Gastroesophageal sphincter (tissue), 4 donors: ENCODE measurements at places on chromosomes 7 and 10. TPM values are rescaled to one million over a fixed set of nuclear protein-coding genes. Genes with fewer than 3 reads are reported as not detected.

DNA sequence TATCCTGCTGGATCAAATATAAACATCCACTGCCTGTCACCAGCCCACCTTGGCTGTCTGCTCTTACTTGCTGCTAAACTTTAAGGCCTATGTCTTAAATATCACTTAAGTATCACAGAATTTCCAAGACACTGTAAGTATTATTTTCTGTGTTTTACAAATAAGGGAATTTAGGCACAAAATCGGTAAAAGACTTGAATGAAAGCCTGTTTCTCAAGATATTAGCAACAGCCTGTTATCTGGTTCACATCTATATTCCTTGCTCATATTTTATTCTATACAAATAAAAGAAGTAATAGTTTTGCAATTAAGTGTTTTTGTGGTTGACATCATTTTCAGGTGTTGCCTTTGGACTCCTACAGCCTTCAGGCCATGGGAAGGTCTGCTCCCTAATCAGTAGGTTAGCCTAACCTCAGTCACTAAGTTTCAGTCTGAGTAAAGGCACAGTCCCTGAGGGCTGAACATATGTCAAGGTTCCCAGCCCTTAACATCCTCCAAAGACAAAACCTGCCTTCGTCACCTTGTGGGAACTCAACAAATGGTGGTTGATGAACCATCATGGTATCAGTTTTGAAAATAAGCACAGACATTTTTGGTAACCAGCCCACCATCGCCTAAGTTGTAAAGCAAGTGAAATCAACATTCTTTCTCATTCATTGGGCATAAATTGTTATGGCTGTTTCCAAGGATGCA, 127.1 kb downstream of the CREB5 start:
- no peak for ATAC-seq

DNA sequence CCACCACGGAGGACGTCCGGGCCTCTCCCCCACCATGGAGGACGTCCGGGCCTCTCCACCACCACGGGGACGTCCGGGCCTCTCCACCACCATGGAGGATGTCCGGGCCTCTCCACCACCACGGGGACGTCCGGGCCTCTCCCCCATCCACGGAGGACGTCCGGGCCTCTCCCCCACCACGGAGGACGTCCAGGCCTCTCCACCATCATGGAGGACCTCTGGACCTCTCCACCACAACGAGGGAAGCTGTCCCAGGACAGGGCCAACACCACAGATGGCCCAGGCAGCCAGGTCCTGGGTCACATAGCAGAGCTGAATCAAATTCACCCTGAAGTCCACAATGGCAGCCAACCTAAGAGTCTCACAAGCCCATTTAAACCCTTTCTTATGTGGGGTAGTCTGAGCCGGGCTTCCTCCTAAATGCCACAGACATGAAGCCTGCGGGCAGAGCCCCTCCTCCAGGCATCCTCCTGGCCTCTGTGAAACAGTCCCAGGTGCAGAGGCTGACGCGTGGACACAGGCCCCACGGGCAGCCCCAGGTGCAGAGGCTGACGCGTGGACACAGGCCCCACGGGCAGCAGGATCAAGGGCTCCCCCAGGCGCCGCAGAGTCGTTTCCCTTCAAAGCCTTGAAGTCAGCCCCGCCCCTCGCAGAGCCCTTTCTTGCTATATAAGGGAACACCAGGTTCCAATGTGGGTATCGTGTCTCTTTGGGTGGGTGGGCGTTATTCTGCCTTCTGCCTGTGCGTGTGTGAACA, 47.0 kb downstream of the FOXL3 start:
- no peak for ATAC-seq

GRCh38 chr10:12397941-12398340, 48.6 kb downstream of the CAMK1D start:
- no peak for ATAC-seq

DNA sequence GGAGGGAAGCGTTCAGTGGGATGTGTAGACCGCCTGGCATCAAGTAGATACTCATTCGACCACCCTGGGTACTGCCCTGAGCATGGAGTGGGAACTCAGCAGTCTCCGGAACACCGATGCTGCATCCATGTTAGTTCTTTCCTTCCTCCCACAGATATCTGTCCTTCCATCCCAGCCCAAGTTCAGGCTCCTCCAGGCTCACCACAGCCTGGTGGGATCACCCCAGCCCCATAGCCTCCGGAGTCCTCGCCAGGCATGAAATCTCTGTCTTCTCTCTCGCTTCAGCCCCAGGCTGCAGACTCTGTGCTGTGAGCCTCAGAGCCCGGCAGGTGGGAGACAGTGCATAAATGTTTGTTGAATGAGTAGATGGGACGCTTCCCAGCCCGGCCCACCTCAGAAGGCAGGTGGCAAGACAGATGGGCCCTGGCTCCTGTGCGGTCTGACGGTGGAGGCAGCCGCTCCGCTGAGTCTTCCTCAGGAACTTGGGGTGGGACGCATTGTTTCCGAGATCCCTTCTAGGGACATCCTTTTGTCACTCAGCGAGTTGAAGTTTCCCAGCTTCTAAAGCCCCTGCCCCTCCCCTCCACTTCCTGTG, 42.9 kb downstream of the ELFN1 start:
- no peak for ATAC-seq

- ATAC-seq: no peak
Observed at GRCh38 chr7:158075633-158076001, 512.0 kb downstream of the PTPRN2 start.

DNA sequence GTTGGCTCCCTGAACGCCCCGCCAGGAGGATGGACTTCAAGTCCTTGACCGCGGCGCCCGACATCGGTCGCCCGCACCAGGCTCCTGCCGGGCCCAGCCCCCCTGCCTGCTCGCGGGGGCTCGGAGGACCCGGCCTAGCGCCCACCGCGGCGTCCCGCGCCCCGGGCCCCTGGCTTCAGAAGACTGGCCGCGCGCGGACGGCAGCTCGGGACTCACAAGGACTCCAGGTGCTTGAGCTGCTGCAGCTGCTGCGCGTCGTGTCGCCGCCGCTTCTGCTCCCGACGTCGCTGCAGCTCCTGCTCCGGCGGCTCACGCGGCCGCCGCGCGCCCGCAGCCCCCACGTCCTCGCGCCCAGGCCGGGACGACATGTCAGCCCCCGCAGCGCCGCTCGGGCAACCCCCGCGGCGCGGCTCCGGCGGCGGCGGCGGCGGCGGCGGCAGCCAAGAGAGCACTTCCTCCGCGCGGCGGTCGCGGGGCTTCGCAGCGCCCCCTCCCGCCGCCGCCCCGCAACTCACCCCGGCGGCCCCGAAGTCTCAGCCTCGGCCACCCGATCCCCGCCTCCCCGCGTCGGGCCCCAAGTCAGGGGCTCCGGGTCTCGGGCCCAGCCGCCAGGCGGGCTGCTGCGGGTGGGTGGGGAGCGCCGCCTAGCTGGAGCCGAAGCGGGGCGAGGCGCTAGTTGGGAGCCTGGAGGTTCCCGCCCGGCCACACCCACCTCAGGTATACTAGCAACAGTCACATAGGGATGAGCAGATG, at the start of gene RP9:
RP9 (minus strand) TSS at position 400 of the 753 bp plus-strand sequence; CDS start at position 368, 32 bp downstream.
- peak; percentile 90 for ATAC-seq

DNA sequence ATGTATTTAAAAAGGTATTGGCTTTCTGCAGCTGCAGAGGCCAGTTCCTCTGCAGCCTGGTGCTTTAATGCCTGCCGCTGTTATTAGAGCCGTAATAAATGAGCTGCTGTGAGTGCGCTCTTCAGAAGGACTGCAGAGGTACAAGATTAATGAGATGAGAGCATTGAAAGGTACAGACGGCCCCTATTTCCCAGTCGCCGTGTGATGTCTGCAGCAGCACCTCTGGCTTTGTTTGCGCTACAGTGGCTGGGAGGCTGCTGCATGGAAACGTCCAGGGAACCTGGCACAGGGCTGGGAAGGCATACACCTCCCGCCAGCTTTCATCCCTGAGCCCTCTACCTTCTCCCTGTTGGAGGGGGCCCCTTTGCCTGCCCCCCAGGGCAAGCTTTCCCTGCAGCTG, 383.8 kb upstream of the ZMIZ1 start:
- no peak for ATAC-seq

DNA sequence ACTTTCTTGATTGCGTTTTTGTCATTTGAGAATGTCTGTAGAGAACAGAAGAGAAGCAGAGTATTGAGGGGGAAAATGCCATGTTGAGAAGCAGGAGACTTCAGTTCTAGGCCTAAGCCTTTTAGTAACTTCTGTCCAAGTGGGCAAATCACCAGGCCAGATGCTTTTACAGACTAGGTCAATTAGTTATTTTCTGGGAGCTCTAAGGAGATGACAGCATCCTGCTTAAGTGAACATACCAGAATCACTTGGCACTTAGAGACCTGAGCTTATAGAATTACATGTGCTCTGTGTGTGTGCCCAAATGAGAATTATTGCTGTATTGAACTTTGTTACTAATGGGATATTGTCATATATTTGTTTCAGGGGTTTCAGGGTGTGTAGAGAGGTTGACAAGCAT, 24.0 kb downstream of the AGK start:
- no peak for ATAC-seq

GRCh38 chr7:26681819-26682418, 182.5 kb downstream of the SKAP2 start:
- no peak for ATAC-seq

DNA sequence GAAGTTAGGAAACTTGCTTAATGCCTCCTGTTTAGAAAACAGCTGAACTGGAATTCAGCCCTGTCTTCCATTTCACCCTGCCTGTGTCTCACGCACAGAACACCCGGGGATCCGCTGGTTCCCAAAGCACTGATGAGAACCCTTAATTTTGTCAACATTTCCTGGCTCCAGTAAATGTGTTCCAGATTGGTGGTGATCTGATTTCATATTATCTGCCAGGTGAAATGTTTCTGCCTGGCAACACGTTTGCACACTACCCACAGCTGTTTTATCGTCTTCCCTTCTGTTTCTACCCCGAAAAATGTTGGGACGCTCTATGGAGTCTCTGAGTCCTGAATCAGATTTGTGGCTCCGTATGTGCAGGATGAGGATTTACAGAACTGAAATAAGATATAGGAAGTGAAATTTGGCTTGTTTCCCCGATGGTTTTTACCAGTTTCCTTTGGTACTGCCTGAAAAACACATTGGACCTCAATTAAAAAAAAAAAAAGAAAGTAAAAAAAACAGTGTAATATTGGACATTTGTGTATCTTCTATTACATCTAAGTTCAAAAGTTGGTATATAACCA, 29.0 kb downstream of the MRC1 start:
- no peak for ATAC-seq

DNA sequence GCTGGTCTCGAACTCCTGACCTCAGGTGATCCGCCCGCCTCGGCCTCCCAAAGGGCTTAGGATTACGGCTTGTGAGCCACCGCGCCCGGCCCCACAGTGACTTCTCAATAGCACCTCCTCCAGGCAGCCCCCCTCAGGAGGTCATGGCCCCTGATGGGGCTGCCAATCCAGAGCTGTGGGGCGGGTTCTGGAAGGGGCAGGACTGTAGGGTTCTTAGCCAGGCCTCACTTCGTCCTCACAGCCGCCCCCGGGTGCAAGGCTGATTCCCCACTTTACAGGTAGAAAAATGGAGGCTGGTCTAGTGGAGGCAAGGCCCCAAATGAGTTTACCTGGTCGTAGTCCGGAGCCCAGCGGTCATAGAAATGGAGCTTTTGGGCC, 638 bp downstream of the METTL27 start:
- peak; percentile 5 for ATAC-seq

DNA sequence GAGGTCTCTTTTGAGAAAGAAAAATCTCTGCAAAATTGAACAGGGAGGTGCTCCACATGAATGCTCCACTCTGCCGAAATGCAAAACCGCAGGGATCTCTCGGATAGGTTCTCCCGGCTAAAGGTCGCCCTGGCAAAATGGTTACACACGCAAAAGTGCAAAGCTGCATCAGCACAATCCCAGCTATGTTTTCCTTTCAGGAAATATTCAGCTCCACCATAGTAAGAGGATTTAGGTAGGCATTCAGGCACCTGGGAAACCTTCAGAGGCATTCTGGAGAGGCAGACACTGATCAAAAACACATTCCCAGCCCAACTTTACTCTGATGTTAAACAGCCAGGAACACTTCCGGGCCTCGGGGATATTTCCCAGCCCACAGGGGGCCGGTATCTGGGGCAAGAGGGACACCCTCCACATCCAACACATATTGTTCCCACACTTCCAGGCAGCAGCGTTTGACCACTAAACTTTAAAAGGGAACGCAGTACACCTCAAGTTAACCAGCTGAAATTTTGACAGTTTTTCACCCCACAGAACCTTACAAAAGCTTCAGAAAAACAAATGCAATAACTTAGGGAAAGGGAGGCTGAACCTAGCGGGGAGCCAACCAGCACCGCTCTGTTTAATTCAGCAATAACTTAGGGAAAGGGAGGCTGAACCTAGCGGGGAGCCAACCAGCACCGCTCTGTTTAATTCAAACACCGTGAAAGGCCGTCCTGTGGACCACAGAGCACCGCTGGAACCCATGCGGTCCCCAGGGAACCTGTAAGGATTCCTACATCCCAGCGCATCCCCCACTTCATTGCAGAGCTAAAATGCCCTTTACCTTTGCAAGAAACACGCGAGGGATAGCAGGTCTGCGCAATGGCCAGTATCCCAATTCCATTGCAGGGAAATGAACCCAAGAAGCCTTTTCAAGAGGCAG, 45.9 kb downstream of the TNS3 start:
- ATAC-seq: no peak

- no peak for ATAC-seq
Observed at GRCh38 chr7:44787762-44788161, 8.7 kb upstream of the PPIA start.

MAGI2 gene
- 24.9 TPM for total RNA-seq

INHBA gene
- total RNA-seq: 16.7 TPM

POLR2J gene
- total RNA-seq: 6.7 TPM

SPDYE8 gene
- total RNA-seq: not detected

LMOD2 gene
- not detected for total RNA-seq
